ENCODE measurements at places on chromosomes 6 and 20. TPM values are rescaled to one million over a fixed set of nuclear protein-coding genes. Genes with fewer than 3 reads are reported as not detected.

Gene TUBB1
- not detected for total RNA-seq

Gene GHRH
- not detected for total RNA-seq

Gene SMAP1
- total RNA-seq: 31.5 TPM

Gene PSMB9
- 210 TPM for total RNA-seq

Gene MED23
- 23.9 TPM for total RNA-seq

GRCh38 chr6:134379076-134379475 lies 61.2 kb upstream of the SGK1 start:
- peak overlapping the region; percentile 40 for H3K27ac ChIP-seq
- DNase-seq: peak; percentile 73
- H3K27me3 ChIP-seq: no peaks in the 10 kb centered on the region

- H3K27ac ChIP-seq: peak overlapping the region; percentile 40
- H3K27me3 ChIP-seq: no peaks in the 10 kb centered on the region
- peaks cover 4% of the 10 kb centered on the region for H3K36me3 ChIP-seq
- H3K4me3 ChIP-seq: peak overlapping the region; percentile 80
These were observed 2.0 kb downstream of the TRAF3IP2 start for GRCh38 chr6:111603685-111604084.

GRCh38 chr20:46350986-46351267 lies 42.6 kb upstream of the CDH22 start:
- H3K4me3 ChIP-seq: no peak overlapping the region
- H3K27ac ChIP-seq: no peak overlapping the region
